Esophagus squamous epithelium (tissue), 5 donors: ENCODE measurements at places on chromosomes 5 and 9.

- DNase-seq: no peak
Observed at GRCh38 chr5:93044859-93045666, 536.0 kb downstream of the NR2F1-AS1 start.

DNA sequence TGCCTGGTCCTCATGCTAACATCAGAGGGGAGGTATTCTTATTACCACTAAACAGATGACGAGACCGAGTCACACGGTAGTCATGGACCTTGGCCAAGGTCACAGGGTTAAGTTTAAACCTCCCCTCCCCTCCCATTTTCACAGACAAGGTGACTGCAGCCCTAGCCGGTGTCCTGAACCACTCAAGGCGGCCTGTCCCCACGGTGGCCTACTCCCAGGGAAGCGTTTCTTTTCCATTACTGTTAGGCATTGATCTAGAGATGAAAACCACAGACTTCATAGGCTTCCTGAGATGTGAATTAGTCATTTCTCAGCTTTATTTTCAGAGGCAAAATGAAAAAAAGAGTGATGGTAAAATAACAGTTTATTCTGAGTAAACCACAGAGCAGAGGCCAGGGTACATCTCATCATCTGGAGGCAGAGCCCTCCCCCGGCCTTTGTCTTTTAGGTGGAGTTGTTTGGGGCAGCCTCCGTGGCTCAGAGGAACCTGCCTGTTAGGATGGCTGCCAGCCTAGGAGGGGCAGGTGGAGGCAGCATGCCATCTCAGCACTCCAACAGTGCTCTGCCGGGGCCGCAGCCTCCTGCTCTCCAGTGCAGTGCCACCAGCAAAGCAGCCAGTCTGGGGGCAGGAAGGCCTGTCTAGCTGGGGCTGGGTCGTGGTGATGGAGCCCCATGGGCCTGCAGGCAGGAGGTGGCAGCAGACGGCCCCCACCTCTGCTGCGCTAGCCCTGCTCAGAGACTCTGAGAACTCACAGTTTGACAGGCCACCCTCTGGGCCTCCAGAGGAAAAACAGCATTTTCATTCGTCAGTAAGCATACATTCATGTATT lies 71.2 kb downstream of the RAPGEF1 start:
- DNase-seq: no peak

DNA sequence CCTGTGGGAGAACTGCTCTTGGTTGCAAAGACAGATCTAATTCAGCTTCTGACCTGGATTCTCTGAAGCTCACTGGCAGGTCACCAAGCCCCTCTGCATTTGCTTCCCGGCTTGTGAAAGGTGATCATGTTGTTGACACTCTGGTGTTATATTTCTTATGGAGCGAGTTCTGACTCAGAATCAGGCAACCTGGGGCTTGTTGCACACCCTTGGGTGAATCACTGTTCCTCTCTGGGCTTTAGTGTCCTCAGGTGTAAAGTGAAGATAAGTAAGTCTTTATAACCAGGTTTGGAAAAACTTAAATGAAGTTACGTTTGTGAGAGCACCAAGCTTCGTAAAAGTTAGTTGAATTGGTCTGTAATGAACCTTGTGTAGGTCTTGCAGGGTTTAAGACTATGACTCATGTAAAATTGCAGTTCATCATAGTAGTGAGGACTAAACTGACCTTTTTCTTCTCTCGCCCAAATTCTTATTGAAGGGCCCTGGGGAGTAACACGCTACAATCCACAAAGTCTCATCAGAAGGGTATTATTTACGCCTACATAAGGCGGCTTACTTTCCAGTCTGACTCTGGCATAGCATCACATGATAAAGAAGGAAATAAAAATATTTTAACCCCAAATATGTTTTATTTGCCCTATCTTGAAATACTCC lies 218.6 kb downstream of the TMEM38B start:
- DNase-seq: no peak

GRCh38 chr9:130008538-130008937 lies 34.5 kb downstream of the FNBP1 start:
- no peak for DNase-seq

DNA sequence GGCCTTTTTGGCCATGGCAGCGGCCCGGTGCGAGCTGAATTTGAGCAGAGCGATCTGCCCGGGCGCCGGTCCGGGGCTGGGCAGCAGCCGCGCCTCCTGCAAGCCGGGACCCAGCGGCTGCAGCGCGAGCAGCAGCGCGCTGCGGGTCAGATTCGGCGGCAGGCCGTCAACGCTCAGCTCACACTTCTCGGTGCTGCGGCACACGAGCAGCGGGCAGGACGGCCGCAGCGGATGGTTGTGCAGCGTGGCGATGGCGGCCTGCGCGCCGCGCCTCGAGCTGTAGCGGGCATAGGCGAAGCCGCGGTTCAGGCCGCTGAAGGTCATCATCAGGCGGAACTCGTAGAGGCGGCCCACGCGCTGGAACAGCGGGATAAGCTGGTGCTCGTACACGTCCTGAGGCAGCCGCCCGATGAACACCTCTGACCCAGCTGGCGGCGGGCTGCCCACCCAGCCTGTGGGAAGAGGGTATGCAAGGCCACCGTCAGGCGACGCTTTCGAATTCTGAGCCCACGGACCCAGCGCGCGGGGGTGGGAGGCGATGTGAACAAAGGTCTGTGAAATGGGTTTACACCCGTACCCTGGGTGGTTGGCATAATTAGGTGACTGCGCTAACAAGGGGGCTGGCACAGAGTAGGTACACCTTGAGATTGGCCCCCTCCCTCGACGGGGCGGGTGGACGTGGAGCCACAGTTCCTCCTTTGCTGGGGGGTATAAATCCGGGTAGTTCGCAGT lies 755 bp downstream of the DND1 start:
- DNase-seq: no peak

DNA sequence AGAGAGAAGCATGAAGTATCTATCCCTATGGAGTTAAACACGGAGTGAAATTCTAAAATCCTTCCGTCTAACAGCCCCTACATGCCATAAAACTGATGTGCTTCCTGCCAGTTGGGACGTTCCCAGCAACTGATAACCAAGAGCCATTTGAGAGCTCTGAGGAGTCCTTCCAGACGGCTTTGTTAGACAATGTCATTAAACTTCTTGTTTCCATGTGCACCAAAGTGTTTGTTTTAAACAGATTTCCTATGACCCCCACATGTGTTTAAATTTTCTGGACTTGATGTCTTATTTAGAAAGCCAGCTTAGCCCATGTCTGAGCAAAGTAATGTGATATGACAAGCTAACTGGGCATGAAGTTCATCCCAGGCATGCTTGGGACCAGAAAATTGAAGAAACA lies 57.2 kb upstream of the LPAR1 start:
- DNase-seq: no peak

DNA sequence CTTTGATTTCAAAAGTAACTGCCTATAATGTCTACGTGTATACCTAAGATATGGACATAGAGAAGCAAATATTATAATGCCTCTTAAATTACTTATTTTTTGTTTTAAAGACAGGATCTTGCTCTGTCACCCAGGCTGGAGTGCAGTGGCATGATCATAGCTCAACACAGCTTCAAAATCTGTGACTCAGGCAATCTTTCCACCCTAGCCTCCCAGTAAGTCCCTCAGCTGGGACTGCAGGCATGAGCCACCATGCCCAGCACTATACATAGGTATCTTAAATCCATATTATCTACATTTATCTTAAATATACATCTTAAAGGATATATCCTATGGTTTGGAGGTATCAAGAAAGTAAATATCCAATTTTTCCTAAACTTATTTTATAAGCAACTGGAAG lies 261.2 kb downstream of the ARL15 start:
- DNase-seq: no peak

DNA sequence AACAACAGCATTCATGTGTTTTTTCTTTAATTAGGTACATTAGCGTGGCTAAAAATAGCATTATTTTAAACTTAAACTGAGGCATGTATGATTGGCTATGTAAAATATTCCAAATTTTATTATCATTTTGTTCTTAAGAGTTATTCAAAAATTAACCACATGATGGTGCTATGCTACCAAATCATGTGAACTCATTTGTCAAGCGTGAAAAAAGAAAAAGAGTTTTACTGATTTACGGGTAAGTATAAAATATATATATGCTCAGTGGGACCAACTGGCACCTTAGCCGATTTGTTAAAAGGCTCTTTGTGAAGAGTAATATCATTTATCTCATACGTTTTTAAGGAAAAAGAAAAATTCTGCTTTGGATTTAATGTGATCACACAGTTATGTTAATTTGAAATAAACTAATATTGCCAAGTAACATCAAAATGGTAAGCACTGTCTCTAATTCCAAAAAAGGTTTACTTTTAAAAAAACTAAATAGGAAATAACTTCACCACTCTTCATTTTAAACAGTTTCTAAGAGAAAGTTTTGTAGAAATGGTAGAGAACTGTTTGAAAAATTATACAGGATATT lies 1042.3 kb downstream of the CDH12 start:
- DNase-seq: no peak

DNA sequence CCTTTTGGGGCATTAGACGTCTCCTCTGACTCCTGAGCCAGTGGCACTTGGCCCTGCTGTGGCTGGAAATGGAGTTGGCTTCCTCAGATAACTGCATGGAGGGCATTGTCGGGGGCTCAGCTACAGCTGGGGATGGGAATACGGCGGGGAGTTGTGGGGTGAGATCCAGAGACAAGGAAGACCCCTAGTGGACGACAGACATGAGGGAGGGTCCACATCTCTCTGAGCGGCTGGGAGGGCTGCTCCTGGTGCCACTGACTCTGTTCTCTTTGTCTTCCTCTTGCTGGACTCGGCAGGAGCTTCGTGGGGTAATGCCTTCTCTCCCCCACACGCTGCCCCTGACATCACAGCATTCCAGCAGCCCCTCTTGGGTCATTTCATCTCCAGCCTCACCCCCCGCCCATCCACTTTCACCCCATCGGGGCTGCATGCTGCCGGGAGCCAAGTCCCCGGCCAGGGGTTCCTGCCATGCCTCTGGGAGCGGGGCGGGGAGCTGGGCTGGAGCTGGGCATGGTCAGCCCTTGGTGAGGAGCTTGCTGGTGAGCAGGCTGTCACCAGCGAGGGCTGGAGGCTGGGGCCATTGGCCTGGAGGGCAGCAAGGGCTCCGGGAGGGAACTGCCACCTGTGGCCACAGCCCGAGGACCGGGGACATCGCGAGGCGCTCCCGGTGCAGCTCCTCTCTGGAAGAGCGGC lies 172.3 kb downstream of the CACNA1B start:
- no peak for DNase-seq

GRCh38 chr9:15153961-15154360 lies 153.1 kb downstream of the TTC39B start:
- DNase-seq: no peak

DNA sequence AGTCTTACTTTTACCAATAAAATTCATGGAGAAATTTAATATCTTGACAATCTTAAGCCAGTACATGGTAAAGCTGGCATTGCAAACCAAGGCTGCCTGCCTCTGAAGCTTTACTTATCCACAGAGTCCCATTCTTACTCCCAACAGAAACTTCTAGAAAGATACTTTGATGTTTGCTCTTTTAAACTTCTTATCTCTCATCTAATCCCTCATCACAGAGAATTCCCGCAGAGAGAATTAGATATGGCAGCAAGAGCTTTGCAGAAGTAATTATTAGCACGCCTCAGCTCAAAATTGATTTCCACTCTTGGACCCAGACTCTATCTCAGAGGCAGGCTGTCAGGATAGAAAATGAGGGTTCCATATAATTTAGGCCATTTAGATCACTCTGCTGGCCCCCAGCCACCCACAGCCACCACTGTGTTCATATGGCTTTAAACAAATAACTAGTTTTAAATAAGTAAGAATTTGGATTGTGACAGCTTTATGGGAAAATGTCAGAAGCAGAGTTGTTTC lies 37.9 kb upstream of the GAS1 start:
- no peak for DNase-seq

DNA sequence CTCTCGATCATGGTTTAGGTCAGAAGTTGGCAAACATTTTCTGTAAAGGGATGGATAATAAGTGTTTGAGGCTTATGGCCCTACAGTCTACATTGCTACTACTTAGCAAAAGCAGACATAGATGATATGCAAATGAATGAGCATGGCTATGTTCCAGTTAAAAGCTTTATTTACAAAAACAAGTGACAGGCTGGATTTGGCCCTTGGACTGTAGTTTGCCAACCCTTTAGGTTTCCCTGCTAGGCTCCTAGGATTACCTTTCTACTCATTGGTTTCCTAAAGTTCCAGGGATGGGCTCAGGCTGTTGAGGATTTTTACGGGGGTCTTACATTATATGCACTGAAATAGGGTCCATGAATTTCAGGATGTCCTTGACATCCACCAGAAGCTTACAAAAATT lies 57.5 kb downstream of the GPR21 start:
- DNase-seq: no peak
